K562 (cell line): ENCODE measurements at places on chromosomes 16 and 17. TPM values are rescaled to one million over a fixed set of nuclear protein-coding genes. Genes with fewer than 3 reads are reported as not detected.

CD19 gene
- total RNA-seq: 3.0 and 3.7 TPM in 2 replicates

- peaks cover 18% of the 10 kb centered on the region; the same call in 1 of the 3 replicates for H3K36me3 ChIP-seq
- H3K4me3 ChIP-seq: no peak overlapping the region
Observed at GRCh38 chr17:76174037-76174436, 33.0 kb upstream of the FOXJ1 start.

NPIPA7 gene
- 2.8 and 3.2 TPM in 2 replicates for total RNA-seq

- H3K27me3 ChIP-seq: peaks cover 13% of the 10 kb centered on the region; the same call in 2 of the 3 replicates
- no peaks in the 10 kb centered on the region for H3K36me3 ChIP-seq
- H3K4me1 ChIP-seq: no peaks in the 10 kb centered on the region
- no peak overlapping the region for H3K27ac ChIP-seq
- no peak overlapping the region for H3K4me3 ChIP-seq
Observed at GRCh38 chr16:72854267-72854959, 193.5 kb downstream of the ZFHX3 start.

GRCh38 chr17:73814075-73814474, 169.8 kb upstream of the SDK2 start:
- no peaks in the 10 kb centered on the region for H3K36me3 ChIP-seq
- H3K27me3 ChIP-seq: no peaks in the 10 kb centered on the region
- no peak overlapping the region for H3K4me3 ChIP-seq
- no peaks in the 10 kb centered on the region for H3K4me1 ChIP-seq
- no peak for DNase-seq
- H3K27ac ChIP-seq: no peak overlapping the region

GRCh38 chr16:813204-813915, 12.8 kb upstream of the GNG13 start:
- peaks cover 47% of the 10 kb centered on the region for H3K4me1 ChIP-seq
- no peaks in the 10 kb centered on the region for H3K36me3 ChIP-seq
- no peak overlapping the region for H3K4me3 ChIP-seq
- peak; percentile 84 for DNase-seq
- H3K27ac ChIP-seq: no peak overlapping the region

DNA sequence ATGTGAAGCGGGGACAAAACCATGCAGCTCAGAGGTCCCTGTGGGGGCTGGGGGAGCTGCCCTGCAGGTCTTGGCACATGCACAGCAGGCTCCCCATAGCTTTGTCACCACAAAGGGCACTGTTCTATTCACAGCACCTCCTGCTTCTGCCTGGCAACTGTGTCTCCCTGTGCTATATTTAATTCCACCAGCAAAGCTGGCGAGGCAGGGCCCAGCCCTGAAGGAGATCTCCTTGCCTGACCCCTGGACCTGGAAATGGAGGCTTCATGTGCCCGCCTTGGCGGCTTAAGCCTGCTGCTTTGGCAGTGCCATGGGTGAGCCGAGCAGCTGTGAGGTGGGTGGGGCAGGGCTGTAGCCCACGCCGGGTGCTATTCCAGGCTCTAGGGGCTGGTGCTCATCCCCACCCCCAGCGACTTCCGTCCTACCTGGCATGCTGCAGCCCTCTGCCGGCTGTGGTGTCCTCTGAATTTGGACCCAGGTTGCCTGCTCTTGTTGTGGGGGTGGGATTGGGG, 6.8 kb downstream of the LDHD start:
- no peak for DNase-seq
- H3K27me3 ChIP-seq: no peaks in the 10 kb centered on the region
- peaks cover 14% of the 10 kb centered on the region; the same call in 2 of the 3 replicates for H3K36me3 ChIP-seq
- H3K27ac ChIP-seq: no peak overlapping the region

DYNLRB2 gene
- total RNA-seq: not detected in 2 replicates

DNA sequence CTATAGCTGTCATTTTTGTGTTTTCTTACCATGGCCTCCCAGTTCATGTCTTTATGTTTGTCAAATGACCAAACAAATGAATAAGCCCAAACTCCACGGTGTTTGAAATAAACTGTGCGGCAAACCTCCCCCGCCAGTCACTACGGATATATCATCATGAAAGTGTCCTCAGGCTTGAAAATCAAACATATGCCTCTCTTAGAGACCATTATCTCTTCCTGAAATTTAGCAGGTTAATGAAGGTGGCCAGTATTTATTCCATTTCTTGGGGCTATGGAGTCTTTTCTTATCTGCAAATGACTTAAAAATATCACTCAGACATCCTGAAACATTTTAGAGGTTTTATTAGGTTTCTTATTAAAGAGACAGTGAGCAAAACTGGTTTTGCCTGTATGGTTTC, 610.3 kb upstream of the CDH5 start:
- no peak for DNase-seq
- 0 out of 3 replicates have a peak, but pooled peaks cover 2% of the 10 kb centered on the region for H3K27me3 ChIP-seq
- no peak overlapping the region for H3K4me3 ChIP-seq
- no peak overlapping the region for H3K27ac ChIP-seq
- H3K36me3 ChIP-seq: no peaks in the 10 kb centered on the region

SCNN1G gene
- 0.04 TPM in 1 of 2 replicates, not detected in the other for total RNA-seq

DNA sequence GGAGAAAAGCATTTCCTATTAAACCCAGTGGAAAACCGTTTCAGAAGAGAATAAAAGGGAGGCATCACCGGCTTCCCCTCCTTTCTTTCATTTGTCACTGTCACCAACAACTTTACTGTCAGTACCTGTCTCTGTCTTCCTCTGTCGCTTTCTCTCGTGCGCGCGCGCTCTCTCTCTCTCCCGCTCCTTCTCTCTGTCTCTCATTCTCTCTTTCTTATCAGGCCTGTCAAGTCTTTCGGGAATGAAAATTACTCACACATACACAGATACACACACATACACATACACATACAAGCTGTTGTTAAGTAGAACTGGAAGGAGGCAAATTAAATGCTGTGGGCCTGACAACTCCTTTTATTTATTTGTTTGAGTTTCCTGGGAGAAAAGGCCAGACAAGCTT, 17.6 kb downstream of the MYOCD start:
- peaks cover 5% of the 10 kb centered on the region; the same call in 1 of the 2 replicates for H3K27me3 ChIP-seq
- H3K36me3 ChIP-seq: no peaks in the 10 kb centered on the region

GRCh38 chr16:56331915-56332314, 93.4 kb downstream of the AMFR start:
- H3K27me3 ChIP-seq: peaks cover 28% of the 10 kb centered on the region; the same call in 1 of the 3 replicates
- no peak for DNase-seq
- no peaks in the 10 kb centered on the region for H3K4me1 ChIP-seq
- no peaks in the 10 kb centered on the region for H3K36me3 ChIP-seq
- no peak overlapping the region for H3K27ac ChIP-seq
- no peak overlapping the region for H3K4me3 ChIP-seq

GRCh38 chr17:42673885-42674754, 2.7 kb downstream of the PLEKHH3 start:
- no peaks in the 10 kb centered on the region for H3K27me3 ChIP-seq
- peak overlapping the region; percentile 7; the same call in 1 of the 2 replicates for H3K4me3 ChIP-seq
- DNase-seq: peak; percentile 83

SLC6A2 gene
- not detected in 2 replicates for total RNA-seq

GRCh38 chr17:7916808-7917207, 719 bp upstream of the RNF227 start:
- H3K4me1 ChIP-seq: peaks cover 24% of the 10 kb centered on the region
- no peaks in the 10 kb centered on the region for H3K27me3 ChIP-seq
- H3K36me3 ChIP-seq: peaks cover 1% of the 10 kb centered on the region; the same call in 1 of the 3 replicates
- DNase-seq: no peak
- H3K27ac ChIP-seq: peak overlapping the region; percentile 88

GRCh38 chr17:13544292-13544691, 57.4 kb downstream of the HS3ST3A1 start:
- DNase-seq: no peak
- no peaks in the 10 kb centered on the region for H3K27me3 ChIP-seq
- H3K36me3 ChIP-seq: peaks cover 8% of the 10 kb centered on the region; the same call in 1 of the 3 replicates
- peaks cover 22% of the 10 kb centered on the region for H3K4me1 ChIP-seq
- H3K4me3 ChIP-seq: no peak overlapping the region
- H3K27ac ChIP-seq: no peak overlapping the region

DNA sequence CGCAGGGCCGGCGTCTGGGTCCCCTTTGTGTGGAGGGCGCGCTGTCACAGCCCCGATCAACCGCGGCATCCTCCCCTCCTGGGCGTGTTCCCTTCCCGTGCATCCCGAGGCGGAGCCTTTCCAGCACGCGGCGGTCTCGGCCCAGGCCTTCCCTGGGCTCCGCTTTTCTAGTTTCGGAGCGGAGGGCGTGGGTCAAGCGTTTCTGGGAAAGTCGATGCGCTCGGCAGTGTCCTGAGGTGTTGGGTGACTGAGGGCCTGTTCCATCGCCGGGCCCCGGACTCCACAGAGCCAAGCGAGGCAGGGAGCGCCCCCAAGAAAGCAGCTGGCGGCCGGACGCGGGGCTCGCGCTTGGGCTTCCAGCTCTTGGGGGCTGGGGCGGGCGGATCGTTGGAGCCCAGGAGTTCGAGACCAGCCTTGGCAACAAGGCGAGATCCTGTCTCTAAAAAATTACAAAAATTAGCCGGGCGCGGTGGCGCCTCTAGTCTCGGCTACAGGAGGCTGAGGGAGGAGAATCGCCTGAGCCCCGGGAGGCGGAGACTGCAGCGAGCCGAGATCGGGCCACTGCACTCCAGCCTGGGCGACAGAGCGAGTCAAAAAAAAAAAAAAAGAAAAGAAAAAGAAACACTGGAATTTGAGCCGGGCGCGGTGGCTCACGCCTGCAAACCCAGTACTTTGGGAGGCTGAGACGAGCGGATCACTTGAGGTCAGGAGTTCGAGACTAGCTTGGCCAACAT, 806 bp downstream of the IFT140 start:
- peak overlapping the region; percentile 88 for H3K27ac ChIP-seq
- H3K4me3 ChIP-seq: peak overlapping the region; percentile 72
- no peaks in the 10 kb centered on the region for H3K27me3 ChIP-seq
- H3K4me1 ChIP-seq: peaks cover 13% of the 10 kb centered on the region; the same call in 2 of the 3 replicates
- no peak for DNase-seq
- peaks cover 17% of the 10 kb centered on the region; the same call in 2 of the 3 replicates for H3K36me3 ChIP-seq
